ENCODE measurements at places on chromosomes 3 and 15.

DNA sequence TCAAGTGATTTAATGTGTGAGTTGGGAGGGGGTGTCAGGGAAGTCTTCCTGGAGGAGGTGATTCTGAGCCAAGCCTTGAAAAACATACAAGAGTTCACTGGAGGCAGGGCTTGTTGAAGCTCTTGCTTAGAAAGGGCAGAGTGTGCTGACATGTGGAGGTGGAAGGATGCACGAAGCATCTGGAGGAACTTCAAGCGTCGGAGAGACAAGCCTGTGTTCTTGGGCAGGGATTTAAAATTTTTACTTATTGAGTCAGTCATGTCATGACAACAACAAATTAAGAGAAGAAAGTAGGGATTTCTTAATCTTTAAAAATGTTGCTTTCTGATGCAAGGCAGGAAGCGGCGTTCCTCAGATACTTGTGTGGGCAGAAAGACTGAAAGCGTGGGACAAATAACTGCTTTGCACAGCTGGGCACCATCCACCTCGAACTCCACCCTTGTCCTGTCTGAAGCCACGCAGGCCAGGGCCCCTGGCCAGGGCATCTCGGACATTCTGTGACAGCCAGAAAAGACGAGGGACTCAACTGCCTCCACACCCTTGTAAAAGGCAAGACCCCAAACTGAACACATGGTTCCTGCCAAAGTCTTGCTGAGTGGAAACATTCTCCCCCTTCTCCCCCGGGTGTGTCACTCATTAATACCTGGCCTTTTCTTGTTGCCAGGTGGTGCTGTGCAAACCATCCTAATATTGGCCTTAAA, 6.9 kb upstream of the IL16 start:
- no peak for DNase-seq

DNA sequence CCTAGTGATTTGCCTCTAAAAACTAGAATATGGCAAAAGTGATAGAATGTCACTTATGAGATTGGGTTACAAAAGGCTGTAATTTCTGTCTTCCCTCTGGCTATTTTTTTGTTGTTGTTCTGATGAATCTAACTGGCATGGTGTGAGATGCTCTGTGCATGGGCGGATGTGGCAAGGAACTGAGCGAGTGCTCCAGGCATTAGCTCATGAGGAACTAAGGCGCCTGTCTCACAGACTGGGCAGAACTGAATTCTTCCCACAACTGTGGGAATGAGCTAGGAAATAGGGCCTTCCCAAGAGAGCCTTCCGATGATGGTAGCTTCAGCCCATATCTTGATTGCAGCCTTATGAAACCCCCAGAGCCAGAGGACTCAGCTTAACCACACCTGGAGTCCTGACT, 222.5 kb downstream of the NR2F2 start:
- no peak for DNase-seq

GRCh38 chr3:195388380-195388779, 54.4 kb downstream of the ACAP2 start:
- DNase-seq = no peak

- no peak for DNase-seq
Measured at GRCh38 chr3:120013481-120013880, 80.8 kb downstream of the GSK3B start.

- DNase-seq = no peak
Measured at GRCh38 chr15:53549697-53550305, 209.7 kb downstream of the WDR72 start.

DNA sequence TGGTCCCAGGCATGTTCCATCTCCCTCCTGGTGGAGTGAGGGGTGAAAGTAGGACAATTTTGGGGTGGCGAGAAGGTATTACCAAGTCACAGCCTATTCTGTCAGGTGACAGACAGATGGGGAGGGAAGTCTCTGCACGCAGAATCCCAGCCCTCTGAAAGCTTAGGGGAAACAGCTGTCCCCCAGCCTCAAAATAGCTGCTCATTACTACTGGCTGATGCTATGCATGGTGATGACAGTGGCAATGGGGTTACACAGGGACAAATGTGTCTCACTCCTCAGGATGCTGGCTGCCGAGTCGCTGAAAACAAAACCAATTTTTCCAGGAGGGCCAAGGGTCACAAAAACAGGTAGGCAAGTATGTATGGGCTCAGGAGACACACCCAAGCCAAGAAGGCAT, 68.8 kb upstream of the OXTR start:
- no peak for DNase-seq

- no peak for DNase-seq
Measured at GRCh38 chr3:11908981-11909698, 62.5 kb upstream of the TAMM41 start.

DNA sequence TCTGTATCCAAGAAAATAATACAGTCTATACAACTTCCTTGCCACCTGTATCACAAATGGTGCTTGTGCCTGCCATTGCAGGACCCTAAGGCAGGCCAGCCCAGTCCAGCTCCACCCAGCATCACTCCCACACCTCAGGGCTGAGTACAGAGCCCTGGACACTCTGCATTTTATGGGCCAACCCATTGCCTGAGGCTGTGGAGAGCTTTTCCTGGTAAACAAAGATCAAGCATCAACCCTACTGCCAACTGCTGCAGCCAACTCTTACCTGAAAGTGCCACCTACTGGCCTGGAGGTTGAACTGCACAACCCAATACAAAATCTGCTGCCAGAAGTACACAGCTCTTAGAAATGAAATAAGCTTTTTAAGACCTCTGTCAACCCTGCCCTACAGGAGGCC, 1082.2 kb downstream of the NAALADL2 start:
- DNase-seq = no peak

DNA sequence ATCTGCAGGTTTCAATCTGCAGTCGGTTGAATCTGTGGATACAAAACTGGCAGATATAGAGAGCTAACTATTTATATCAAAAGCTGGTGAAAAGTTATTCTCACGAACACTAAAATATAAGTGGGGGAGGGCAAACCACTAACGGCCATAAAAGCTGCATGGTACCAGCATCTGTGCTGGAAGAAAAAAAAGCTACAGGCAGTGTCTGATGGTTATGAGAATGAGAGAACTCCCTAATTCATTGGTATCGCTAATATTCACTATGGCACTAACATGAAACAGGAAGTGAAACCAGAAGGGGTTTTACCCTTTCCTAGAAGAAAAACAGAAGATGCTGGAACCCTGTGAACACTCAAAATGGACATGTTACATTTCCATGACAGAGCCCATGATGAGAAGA, 15.9 kb downstream of the CEP70 start:
- no peak for DNase-seq

- DNase-seq = no peak
Measured at GRCh38 chr3:143806038-143806437, 42.2 kb downstream of the SLC9A9 start.

- no peak for DNase-seq
Measured at GRCh38 chr15:83477172-83477807, 30.1 kb downstream of the SH3GL3 start.

GRCh38 chr3:85539232-85539631, 580.4 kb downstream of the CADM2 start:
- no peak for DNase-seq

GRCh38 chr3:160450846-160451245, 1.3 kb upstream of the TRIM59 start:
- DNase-seq = no peak

GRCh38 chr3:31768479-31769125, 212.5 kb downstream of the OSBPL10 start:
- no peak for DNase-seq

Data from stimulated activated CD8-positive, alpha-beta memory T cell treated with anti-CD3 and anti-CD28 coated beads, Interleukin-4, amount 100 ng/mL, for 4 hours (primary cell).